ENCODE measurements at places on chromosomes 16 and 17.
A peak's percentile ranks its signal among the peaks of the same experiment; 100 is the strongest.

- DNase-seq, result no peak
Observed at GRCh38 chr16:70156207-70156978, 17.2 kb upstream of the CLEC18C start.

DNA sequence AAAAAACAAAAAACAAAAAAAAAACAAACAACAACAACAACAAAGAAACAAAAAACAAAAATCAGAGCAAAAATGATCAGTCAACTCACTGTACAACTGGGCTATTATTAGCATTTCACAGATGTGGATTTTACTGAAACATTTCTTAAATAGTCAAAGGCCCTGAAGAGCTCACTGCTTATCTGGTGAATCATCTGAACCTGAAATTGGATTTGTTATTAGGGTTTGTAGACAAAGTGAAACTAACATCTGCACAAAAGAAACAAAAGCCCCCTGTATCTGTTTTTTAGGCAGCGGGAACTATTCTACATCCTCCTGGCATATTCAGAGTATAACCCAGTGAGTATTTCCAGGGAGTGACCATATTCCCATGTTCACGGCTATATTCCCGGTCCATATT lies 32.6 kb upstream of the KSR1 start:
- no peak for DNase-seq

GRCh38 chr17:48722201-48722907 lies at the start of gene PRAC1:
Gene PRAC1, minus strand, starts transcription at chr17:48722518. Its CDS starts 126 bp downstream, at chr17:48722392.
- DNase-seq, result no peak

DNA sequence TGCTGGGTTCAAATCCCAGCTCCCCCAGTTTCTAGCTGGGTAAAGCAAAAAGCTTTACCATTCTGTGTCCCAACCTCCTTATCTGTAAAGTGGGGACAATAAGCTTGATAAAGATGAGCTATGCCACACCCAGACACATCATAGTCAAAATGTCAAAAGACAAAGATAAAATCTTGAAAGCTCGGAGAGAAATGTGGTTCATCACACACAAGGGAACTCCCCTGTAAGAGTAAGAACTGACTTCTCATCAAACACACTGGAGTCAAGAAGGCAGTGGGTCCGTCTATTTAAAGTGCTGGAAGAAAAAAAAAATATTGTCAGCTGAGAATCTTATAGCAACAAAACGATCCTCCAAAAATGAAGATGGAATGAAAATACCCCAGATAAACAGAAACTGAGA lies 25.3 kb downstream of the CACNG5 start:
- DNase-seq, result no peak

DNA sequence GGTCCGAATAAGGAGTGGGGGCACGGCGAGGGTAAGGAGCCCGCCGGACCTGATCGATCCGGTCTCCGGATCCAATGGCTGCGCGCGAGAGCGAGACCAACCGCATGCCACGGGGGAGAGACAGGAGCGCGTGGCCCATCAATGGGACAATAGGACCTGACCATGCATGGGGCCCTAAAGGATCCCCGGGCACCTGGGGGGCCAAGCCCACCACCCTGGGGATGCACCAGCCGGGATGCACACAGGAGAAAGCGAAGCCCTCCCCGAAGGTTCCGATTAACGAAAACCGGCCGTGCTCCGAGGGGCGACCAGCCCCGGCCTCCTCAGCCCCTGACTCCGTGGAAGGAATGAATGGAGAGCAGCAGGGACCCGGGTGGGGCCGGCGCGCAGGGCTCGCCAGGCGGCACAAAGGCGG lies 525 bp downstream of the JPT1 start:
- DNase-seq, result peak; percentile 21

DNA sequence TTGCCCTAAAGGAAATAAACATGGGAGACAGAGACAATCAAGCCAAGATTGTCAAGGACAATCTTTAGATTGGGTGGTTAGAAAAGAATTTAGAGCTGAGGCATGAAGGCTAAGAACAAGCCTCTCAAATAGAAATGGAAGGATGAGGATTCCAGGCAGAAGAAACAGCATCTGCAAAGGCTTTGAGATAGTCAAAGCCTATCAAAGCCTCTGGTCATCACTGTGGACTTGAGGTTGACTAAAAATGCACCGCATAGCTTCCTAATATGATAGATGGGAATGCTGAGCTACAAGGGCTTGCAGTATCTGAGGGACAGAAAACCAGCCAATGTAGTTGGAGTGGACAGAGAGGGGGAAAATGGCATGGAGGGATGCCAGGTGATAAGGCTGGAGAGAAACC lies 109.8 kb upstream of the FAM20A start:
- no peak for DNase-seq

DNA sequence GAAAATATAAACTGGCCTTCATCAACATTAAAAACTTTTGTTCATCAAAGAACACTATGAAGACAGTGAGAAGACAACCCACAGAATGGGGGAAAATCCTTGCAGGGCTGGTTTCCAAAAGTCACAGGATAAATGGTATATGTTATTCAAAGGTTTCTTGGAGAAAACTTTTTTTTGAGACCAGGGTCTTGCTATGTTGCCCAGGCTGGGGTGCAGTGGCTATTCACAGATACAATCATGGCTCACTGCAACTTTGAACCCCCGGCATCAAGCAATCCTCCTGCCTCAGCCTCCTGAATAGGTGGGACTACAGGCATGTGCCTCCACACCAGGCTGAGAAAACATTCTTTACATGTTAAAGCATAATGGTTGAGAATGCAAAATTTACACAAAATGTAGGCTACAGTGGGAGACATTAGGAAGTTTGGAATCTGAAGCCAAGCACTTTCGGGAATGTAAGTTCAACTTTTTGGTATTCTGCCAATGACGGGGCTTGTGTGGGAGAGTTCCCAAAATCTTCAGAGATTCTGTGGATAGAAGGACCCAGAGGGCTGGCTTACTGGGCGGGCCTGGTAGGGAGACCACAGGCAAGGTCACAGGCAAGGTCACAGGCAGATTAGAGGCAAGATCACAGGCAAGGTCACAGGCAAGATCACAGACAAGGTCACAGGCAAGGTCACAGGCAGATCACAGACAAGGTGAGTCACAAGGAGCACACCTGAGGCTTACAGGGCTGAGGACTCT lies 24.2 kb upstream of the ATP2A3 start:
- no peak for DNase-seq

- no peak for DNase-seq
Observed at GRCh38 chr17:2194889-2195335, 108.7 kb downstream of the SMG6 start.

DNA sequence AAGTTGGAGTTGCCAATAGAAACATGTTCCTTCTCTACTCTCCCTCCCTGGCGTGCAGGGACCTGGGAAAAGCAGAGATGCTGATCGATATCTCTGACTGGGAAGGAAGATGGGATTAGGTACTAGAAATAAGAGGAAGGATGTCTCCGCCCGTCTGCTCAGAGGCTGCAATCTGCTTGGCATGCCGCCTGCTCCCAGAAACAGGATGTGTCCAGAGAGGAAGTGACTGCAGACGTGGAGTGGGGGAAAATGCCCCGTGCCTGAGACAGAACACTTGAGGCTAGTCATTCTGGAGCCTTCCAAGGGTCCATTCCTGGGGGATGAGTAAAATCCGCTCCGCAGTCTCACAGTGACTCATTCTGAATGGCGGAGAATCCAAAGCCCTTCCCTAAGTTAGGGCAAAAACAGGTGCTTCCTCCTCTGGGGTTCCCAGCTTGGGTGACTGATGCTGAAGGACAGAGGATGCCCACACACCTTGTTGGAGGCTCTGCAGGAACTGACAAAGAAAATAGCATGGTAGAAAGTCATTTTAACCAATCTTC lies 45.0 kb upstream of the SMURF2 start:
- peak; percentile 100 for DNase-seq

DNA sequence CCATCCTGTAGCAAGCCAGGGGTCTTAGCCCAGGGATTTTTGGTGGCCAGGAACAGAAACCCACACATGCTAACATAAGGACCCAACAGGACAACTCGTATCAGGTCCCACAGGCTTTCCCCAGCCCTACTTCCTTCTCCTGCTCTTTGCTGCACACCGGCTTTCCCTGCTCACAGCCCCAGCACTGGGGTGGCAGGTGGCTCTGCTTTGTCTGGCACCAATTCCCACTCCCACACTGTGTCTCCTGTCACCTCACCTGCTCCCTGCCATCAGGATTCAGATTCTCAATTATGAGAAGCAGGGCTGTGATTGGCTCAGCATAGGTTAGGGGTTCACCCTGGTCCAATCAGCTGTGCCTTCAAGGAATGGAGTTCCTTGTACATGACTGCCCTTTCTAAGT lies 94.1 kb downstream of the TMEM132E start:
- no peak for DNase-seq

DNA sequence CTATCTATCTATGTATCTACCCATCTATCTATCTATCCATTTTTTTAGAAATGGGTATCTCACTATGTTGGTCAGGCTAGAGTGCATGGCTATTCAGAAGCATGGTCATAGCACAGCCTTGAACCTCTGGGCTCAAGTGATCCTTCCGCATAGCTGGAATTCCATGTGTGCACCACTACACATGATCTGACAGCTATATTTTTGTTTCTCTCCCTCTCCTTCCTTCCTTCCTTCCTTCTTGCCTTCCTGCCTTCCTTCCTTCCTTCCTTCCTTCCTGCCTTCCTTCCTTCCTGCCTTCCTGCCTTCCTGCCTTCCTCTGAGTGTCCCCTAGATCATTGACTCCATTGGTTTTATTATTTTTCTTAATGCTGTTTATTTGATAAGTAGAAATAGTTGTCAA lies 108.1 kb downstream of the HS3ST4 start:
- DNase-seq, result no peak

DNA sequence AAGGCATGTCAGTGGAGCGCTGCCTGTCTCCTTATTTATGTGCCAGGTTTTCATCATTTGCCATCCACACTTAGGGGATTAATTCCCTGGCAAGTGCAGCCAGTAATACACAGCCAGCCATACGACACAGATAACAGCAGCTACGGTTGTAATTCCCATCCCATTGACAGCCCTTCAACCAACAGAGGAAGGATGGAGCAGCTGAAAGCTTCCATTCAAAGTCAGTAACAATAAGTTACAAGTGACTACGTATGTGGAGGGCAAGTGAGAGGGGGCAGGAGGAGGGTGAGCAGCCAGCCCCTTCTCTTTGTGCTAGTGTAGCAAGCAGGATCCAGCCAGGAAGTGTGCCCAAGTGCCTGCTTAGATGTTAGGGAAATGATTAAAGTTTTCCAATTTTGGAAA lies 53.8 kb upstream of the LYRM9 start:
- DNase-seq, result no peak

DNA sequence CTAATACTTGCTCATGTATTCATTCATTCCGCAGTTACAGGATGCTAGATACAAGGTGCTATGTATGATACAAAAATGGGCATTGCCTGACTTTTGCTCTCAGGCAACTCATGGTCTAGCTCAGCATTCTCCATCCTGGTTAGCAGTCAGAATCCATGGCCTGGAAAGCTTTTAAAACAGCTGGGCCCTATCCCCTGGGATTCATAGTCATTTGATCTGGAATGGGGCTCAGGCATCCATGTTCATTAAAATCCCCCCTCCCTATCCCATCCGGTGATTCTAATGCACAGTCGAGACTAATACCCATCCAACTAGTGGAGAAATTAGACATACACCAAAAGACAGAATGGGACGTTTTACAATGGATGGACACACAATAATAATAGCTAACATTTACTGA lies 104.1 kb upstream of the TMEM132E start:
- DNase-seq, result no peak

DNA sequence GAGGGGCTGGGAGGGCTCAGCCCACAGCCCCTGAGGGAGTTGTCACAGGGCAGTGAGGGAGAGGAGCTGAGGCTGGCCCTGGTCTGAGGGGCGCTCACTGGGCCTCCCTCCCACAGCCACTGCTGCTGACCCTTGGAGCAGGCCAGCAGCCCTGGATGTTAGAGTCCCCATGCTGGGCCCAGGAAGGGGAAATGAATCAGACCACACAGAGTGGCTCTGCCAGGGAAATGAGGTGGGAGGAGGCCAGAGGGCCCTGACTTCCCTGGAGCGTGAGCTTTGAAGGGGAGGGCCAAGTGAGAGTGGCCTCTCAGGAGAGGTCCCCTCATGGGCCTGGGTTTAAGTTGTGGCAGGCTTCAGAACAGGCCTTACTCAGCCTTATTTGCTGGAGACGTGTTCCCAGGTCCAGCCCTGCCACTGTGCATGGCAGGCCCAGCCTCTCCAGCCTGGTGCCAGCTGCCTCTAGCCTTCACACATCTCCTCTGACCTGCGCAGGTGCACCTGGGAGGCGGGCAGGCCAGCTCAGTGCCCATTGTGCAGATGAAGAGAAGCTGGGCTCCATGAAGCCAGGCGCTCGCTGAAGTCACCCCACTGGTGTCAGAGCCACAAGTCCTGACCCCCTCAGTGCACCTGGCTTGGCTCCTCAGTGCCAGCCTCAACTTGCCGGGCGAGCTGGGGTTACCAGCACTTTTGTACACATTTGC lies 15.4 kb downstream of the GPT2 start:
- DNase-seq, result peak; percentile 47

DNA sequence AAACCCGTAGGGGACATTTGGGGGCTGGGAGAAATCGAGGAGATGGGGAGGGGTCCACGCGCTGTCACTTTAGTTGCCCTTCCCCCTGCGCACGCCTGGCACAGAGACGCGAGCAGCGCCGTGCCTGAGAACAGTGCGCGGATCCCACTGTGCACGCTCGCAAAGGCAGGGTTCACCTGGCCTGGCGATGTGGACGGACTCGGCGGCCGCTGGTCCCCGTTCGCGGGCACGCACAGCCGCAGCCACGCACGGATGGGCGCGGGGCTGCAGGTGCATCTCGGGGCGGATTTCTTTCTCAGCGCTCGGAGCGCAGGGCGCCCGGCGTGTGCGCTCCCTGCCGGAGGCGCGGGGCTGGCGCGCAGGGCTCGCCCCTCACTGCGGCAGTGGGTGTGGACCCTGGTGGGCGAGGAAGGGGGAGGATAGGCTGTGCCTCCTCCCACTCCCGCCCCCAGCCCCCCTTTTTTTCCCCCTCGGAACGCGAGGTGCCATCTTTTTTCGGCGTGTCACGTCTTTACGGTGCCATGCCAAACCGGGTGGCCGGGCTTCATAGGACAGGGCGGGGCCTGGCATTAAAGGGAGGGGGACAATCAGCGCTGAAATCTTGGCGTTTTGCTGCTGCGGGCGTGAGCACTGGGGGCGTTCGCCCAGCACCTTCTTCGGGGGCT lies 1.1 kb downstream of the MAPT start:
- peak; percentile 14 for DNase-seq

DNA sequence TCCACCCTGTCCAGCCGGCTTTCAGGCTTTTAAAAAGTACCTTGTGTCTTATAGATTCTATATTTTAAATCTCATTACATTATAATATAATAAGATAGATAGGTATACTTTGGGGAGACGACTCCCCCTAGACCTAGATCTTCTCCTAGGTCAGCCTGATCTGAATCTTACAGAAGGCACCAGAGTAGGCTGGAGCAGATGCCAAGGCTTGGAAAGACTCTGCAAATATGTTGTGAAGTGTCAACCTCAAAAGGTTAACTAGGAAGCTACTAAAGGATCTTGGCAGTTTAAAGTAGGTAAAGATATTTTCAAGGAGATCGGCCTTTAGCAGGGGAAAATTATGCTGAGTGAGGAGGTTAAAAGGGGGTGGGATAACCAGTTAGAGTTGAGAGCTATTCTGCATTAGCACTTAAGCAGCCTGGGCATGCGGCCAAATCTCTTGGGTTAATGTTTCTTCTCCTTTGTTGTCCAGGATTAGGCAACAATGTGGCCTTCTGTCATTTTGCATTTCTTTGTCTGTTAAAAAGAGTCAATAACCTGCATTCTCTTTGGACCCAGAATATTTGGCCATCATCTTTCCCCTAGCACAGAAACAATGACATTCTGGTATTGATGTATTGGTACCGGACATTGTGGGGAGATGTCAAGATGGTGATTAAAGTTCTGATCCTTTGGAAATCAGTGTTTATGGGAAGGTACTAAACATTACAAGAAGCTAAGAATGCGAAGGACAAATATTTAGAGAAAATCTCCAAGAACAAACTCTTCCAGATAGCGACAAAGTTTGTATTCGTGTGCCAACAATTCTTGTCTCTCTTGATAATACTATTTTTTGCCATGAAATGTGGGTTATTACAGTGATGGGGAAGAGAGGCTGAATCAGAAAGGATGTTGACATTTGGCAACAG lies 51.2 kb upstream of the DHX40 start:
- DNase-seq, result peak; percentile 37

Measured in EL (cell line).